NCI-H2107 (cell line): ENCODE measurements at places on chromosomes 3 and 15.

GRCh38 chr3:148083526-148084182 lies 614.0 kb upstream of the AGTR1 start:
- DNase-seq = no peak

GRCh38 chr15:42707873-42708544 lies 28.9 kb downstream of the CDAN1 start:
- DNase-seq = no peak

DNA sequence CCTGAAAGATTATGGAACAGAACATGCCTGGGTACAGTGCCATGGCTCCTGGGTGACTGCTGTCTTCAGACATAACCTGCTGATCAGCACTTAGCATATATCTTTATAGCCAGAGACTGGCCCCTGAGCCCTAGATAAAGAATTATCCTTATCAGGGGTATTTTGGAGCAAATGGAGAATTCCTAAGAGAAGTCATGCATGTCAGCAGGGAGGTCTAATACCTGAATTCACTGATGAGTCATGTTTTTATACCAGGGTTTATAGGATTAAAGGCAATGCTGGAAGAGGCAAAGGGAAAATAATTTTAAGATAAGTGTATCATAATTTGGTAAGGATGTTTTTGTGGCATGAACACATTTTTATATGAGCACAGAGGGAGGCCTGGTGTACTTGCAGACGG lies 159.8 kb downstream of the ADAMTSL3 start:
- DNase-seq = no peak

DNA sequence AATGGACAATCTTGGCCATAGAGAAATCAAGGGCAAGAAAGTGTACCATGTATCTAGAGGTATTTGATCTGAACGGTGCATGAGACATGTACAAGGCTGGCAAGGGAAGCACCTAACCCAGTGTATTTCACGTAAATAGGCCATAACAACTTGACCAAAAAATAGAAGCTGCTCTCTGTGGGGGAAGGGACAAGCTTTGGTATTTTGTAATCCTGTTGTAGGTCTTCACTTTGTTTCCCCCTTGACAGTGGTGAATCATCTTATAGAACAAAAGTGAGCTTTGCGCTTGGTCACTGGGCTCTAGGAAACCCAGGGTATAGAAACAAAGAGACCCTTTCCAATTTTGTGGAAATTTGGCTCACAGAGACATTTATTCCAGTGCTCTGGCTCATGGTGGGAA lies 21.0 kb downstream of the LARS2 start:
- DNase-seq = no peak

DNA sequence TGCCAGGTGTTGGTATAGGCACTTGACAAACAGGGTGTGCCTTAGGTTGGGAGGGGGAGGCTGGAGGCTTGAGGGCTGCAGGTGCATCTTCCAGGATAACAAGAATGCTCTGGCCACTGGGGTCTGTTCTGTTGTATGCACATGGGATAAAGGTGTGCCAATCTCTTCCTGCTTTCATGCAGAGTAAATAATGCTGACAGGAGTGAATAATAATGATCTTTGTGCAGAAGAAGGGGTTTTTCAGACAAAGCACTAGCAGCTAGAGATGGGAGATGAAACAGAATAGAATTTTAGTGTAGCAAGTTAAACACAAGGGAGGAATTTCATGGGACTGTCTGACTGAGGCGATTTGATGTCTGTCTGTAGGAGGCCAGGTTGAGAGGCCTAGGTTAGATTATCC lies 1.9 kb upstream of the ROPN1 start:
- DNase-seq = no peak

DNA sequence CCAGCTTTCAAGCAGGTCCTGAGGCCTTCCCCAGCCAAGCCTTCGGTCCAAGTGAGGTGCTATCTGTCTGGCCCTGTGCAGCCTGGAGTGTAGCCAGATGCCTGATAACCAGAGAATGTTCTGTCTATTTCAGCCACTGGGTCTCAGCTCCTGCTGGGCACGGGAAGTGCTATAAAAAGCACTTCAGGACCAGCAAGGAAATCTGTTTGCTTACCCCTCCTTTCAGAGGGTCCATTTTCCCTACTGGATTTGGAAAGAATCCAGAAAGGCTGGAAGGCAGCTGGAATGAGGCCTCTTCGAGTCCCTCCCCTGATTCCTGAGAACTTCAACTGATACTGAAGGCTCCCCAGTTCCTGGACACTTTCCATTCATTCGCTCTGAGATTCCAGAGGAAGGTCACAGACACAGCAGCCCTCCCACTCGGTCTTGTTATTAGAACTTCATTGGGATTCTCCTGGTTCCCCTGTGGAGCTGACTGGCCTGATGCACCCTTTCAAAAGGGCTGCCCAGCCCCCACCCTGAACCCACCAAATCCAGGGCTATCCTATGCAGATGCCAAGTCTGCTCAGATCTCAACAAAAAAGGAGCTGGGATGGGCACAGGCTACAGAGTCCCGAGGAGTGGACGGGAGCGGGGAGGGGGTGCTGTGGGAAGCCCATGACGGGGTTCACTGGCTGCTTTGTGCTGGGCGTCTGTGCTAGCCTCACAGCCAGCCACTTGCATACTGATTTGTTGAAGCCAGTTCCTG lies 70.4 kb downstream of the UMPS start:
- no peak for DNase-seq

GRCh38 chr3:129702934-129703712 lies 96.6 kb upstream of the PLXND1 start:
- DNase-seq = no peak
